ENCODE measurements at places on chromosomes 4 and X. TPM values are rescaled to one million over a fixed set of nuclear protein-coding genes. Genes with fewer than 3 reads are reported as not detected.

The SPIN2A gene
- total RNA-seq: 1.3 TPM

DNA sequence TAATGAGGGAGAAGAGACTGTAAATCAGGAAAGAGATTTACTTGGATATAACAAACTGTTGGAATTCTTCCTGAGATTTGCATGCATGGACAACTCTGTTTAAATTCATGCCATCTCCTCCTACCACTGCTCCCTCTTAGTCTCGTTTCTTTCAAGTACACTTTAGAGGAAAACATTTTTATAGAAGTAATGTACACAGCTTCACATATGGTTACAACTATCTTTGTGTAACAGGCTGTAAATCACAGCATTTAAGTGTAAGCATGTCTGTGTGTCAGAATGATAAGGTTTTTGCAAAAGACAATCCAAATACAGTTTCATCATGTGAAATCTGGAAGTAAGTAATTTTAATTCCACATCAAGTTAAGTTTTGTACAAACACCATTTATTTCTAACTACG is 21.5 kb upstream of the ENPEP start:
- DNase-seq: no peak

- DNase-seq: no peak
These were observed 475.0 kb downstream of the GABRG1 start for GRCh38 chr4:45648846-45649245.

DNA sequence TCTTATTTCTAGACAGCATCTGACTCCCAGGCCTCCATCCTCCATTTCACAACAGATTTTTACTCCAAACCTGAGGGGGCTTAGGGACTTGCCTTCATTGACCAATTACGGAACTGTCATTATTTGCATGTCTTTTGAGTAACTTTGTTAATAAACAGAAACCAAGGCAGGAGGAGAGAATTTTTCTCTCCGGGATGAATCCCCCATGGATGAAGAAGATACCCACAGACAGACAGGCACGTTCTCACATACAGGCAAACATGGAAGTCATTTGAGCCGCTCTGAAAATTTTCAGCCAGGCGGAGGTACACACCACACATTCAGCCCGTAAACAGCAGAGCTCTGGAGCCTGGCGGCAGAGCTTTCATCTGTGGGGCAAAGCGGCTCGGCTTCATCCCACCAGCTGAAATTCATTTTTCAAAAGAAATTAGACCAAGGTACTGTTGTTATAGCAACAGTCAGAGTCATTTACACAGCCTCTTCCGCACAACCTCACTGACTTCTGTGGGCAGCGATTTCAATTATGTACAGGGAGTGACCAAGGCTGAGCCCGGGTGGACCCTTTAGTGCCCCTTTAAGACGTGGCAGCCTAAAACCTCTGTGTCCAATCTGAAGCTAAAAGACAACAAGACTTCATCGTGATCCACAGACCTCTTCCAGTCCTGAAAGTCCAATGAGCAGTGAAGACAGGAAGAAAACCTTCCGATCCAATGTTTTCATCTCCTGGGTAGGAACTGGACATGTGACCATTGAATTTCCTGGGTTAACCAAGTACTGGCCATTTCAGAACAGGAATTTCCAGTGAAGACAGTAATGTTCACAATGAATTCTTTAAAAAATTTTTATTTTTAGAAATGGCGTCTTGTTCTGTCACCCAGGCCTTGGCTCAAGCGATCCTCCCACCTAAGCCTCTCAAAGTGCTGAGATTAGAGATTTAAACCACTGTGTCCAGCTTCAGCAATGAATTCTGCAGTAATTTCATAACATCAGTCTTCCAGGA is 237.0 kb downstream of the MGST2 start:
- DNase-seq: no peak
